ENCODE measurements at places on chromosomes 11 and 22.
A peak's percentile ranks its signal among the peaks of the same experiment; 100 is the strongest.

- H3K4me1 ChIP-seq = peaks cover 5% of the 10 kb centered on the region
- no peaks in the 10 kb centered on the region for H3K36me3 ChIP-seq
- no peak overlapping the region for H3K4me3 ChIP-seq
These were observed 136.0 kb downstream of the SERGEF start for GRCh38 chr11:17876827-17877226.

- no peak for DNase-seq
- H3K36me3 ChIP-seq = no peaks in the 10 kb centered on the region
- no peak overlapping the region for H3K27ac ChIP-seq
These were observed 963.6 kb downstream of the BRD1 start for GRCh38 chr22:48863965-48864528.

DNA sequence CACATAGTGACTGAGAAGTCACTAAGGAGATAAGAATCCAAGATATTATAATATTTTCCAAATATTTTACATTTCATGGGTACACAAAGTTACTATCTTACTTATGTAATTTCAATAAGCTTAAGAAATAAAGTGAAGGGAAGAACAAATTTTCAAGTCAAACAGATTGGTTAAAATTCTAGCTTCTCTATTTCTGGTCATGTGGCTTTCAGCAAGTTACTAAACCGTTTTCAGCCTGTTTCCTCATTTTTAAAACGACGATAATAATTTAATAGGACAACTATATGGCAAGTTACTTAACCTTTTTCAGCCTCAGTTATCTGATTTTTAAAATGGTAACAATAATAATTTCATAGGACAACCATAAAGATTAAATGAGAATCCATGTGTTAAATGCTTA, 15.6 kb downstream of the DCUN1D5 start:
- DNase-seq = no peak
- H3K27me3 ChIP-seq = no peaks in the 10 kb centered on the region
- no peak overlapping the region for H3K27ac ChIP-seq

DNA sequence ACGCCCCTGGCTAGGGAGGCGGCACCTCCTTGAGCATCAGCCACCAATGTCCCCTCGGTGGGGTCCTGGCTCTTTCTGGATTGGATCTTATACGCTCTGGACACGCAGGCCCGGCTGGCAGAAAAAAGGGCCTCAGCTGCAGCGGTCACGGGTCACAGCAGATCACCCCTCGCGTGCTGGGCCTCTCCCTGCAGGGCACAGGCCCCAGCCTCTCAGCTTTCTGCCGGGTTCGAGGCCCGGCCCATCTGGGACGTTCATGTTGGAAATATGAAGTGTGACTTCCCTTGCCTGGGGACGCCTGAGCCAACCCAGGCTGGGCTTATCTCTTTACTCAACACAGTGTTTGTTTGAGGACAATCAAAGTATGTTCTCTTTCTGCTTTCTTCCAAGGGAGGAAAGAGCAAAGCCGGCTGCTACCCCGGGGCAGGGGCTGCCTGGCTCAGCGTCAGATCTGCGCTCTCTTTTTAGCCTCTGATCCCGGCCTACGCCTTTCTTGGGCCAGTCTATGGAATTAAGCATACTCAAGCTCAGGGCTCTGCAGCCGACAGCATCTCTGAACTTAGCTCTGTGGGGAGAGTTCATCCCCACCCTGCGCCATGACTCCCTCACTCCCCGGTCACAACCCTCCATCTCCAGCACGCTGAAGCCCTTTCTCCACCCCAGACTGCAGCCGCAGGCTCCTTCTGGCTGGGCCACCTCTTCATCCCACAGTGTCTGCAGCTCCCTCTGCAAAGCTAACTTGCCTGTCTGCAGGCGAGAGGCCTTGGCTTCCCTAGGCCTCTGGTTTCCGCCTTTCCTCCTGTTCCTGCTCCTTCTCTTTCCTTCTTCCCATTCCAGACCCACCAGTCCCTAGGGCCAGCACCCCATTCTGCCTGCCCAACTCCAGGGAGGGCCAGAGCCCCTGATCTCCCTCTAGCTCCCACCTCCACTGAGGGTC, 38.8 kb downstream of the ADAMTS15 start:
- H3K27ac ChIP-seq = peak overlapping the region; percentile 63
- no peak for DNase-seq
- peaks cover 3% of the 10 kb centered on the region for H3K36me3 ChIP-seq
- no peaks in the 10 kb centered on the region for H3K27me3 ChIP-seq

DNA sequence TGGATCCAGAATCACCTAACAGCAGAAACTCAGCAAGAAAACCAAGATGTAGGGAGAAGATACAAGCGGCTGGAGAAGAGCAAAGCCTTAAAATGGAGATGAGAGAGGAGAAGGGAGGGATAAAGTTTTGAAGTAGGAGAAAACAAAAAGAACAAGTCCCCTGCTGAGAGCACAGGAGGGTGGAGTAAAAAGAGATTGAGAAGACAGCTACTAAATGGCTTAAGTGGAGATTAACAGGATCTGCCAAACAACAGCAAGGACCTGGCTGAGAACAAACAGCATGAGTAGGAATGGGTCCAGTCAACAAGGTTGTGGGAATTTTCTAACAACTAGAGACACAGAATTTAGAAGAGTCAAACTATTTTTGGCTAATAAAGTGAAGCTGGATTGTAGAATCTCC, 18.1 kb downstream of the BTG4 start:
- no peak for DNase-seq
- no peak overlapping the region for H3K27ac ChIP-seq
- H3K4me1 ChIP-seq = no peaks in the 10 kb centered on the region
- no peak overlapping the region for H3K4me3 ChIP-seq
- no peaks in the 10 kb centered on the region for H3K27me3 ChIP-seq
- H3K36me3 ChIP-seq = no peaks in the 10 kb centered on the region

DNA sequence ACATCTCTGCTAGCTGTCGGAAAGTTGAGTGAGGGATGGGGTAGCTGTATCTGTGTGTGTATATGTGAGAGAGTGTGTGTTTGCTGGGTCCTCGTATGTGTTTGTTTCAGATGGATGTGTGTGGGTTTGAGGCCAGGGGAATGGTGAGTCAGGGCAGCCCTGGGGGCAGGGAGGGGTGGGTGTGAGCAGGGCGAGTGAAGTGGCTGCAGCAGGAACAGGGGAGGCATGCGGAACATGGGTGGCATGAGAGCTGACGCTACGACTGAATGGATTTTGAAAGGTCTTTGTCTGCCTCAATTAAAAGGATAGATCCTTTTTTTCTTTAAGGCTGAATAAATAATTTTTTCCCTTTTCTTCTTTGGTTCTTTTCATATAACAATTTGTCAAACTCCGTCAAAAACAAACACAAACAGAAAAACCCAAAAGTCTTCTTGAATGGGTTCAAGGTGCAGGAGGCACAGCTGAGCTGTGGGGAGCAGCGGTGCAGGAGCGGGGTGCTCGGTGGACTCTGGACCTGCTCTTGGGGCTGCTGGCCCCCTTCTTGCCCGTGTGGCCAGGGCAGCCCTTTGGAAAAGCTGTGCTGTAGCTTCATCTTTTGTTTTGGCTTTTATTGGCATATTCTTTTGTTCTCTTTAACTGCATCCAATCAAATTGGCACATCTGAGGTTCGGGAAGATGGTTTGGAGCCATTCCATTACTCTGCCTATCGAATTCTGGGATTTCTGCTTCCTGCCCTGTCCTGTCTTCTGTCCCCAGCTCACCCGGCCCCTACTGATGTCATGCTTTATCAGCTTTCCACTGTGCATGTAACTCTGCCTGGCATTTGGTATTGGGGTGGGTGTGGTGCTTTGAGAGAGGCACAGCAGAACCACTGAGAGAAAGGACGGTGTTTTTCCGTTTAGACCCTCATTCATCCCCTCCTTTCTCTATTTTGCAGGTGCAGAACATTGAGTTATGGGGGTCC, 80.1 kb downstream of the ADAMTS15 start:
- no peaks in the 10 kb centered on the region for H3K36me3 ChIP-seq
- H3K27ac ChIP-seq = no peak overlapping the region
- H3K4me1 ChIP-seq = peaks cover 19% of the 10 kb centered on the region
- H3K4me3 ChIP-seq = no peak overlapping the region
- no peaks in the 10 kb centered on the region for H3K27me3 ChIP-seq
- DNase-seq = no peak

GRCh38 chr11:64764040-64764611, 4.4 kb upstream of the PYGM start:
- H3K4me3 ChIP-seq = no peak overlapping the region
- peaks cover 71% of the 10 kb centered on the region for H3K36me3 ChIP-seq
- DNase-seq = peak; percentile 39

- H3K36me3 ChIP-seq = no peaks in the 10 kb centered on the region
- H3K27me3 ChIP-seq = peaks cover 39% of the 10 kb centered on the region
- peaks cover 27% of the 10 kb centered on the region for H3K4me1 ChIP-seq
These were observed 1.6 kb upstream of the ADAMTS8 start for GRCh38 chr11:130429983-130430382.

- DNase-seq = no peak
- no peak overlapping the region for H3K4me3 ChIP-seq
- H3K27ac ChIP-seq = no peak overlapping the region
- H3K27me3 ChIP-seq = no peaks in the 10 kb centered on the region
- H3K4me1 ChIP-seq = peaks cover 23% of the 10 kb centered on the region
These were observed 6.6 kb upstream of the MRGPRG start for GRCh38 chr11:3225159-3225758.

- peaks cover 3% of the 10 kb centered on the region for H3K4me1 ChIP-seq
- H3K4me3 ChIP-seq = no peak overlapping the region
- H3K27me3 ChIP-seq = peaks cover 4% of the 10 kb centered on the region
- no peaks in the 10 kb centered on the region for H3K36me3 ChIP-seq
- no peak for DNase-seq
- H3K27ac ChIP-seq = no peak overlapping the region
These were observed 96.4 kb upstream of the PARVA start for GRCh38 chr11:12280838-12281565.

- no peak overlapping the region for H3K4me3 ChIP-seq
- no peaks in the 10 kb centered on the region for H3K27me3 ChIP-seq
- H3K4me1 ChIP-seq = peaks cover 3% of the 10 kb centered on the region
- no peak overlapping the region for H3K27ac ChIP-seq
- H3K36me3 ChIP-seq = peaks cover 14% of the 10 kb centered on the region
These were observed 36.7 kb downstream of the CAPN1 start for GRCh38 chr11:65218446-65218845.

DNA sequence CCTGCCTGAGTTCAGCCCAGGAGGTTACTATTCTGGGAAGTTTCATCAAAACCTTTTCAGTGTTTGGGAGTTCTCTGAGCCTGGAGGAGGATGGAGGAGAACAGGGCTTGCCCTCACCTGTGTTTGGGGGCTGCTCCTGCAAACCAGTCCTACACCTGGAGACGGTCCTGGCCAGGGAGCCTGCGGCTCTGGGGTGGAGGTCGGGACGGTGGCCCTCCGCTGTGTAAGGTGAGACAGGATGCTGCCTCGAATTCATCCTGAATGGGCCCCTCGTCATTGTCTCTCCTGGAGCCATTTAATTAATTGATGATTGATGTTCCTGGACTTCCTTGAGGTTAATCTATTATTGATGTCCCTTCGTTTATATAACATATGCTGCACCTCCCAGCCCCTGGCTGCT, 6.3 kb downstream of the DAGLA start:
- DNase-seq = no peak
- H3K4me3 ChIP-seq = no peak overlapping the region
- peaks cover 82% of the 10 kb centered on the region for H3K4me1 ChIP-seq
- H3K27ac ChIP-seq = no peak overlapping the region

DNA sequence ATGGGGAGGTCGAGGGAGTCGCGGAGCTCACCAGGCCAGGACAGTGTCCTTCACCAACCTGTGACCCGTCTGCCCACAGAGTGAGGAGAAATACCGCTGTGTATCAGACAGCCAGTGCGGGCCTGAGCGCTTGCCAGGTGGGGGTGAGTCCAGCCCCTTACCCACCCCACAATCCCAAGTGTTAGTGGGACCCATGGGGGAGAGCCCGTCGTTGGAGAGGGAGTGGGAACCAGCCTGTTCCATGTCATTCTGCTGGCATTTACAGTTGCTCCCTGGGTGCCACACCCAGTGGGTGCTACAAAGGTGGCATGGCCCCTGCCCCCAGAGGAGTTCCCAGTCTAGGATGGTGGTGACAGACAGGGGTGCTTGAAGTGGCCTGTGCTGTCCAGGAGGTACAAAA, 9.2 kb downstream of the P2RX3 start:
- H3K4me1 ChIP-seq = peaks cover 8% of the 10 kb centered on the region
- no peak for DNase-seq
- H3K36me3 ChIP-seq = no peaks in the 10 kb centered on the region
- H3K27ac ChIP-seq = no peak overlapping the region
- H3K4me3 ChIP-seq = no peak overlapping the region
- H3K27me3 ChIP-seq = no peaks in the 10 kb centered on the region

- H3K36me3 ChIP-seq = peaks cover 5% of the 10 kb centered on the region
- DNase-seq = no peak
- no peaks in the 10 kb centered on the region for H3K27me3 ChIP-seq
- H3K4me1 ChIP-seq = peaks cover 5% of the 10 kb centered on the region
These were observed 60.9 kb upstream of the EIF3D start for GRCh38 chr22:36589856-36590255.

DNA sequence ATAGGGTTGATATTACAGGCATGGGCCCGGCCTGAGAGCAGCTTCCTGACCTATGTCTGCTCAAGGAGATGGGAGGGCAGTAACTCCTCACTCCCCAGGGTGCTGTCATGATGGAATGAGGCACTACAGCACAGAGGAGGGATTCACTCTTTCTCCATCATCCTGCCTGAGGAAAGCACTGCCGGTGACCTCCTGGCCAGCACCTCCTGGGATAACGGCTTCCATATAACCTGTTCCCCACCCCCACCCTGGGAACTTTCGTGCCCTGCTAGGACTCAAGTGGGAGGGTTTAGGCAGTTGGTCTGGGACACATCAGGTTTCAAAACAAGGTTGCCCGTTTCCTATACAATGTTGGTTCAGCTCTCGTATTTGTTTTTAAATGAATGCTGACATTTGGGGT, 42.7 kb upstream of the MN1 start:
- H3K4me3 ChIP-seq = no peak overlapping the region
- DNase-seq = no peak
- no peaks in the 10 kb centered on the region for H3K27me3 ChIP-seq
- peaks cover 5% of the 10 kb centered on the region for H3K36me3 ChIP-seq
- peaks cover 26% of the 10 kb centered on the region for H3K4me1 ChIP-seq
- no peak overlapping the region for H3K27ac ChIP-seq

DNA sequence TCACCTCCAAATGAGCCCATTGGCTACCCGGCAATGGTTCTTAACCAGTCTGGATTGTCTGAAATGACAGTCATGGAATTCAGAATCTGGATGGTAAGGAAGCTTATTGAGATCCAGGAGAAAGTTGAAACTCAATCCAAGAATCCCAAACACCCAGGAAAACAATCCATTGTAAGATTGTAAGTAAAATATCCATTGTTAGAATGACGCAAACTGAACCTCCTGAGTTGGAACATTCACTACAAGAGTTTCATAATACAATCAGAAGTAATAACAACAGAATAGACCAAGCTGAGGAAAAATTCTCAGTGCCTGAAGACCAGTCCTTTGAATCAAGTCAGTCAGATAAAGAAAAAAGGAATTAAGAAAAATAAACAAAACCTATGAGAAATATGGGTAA, 22.1 kb downstream of the OR8G5 start:
- H3K4me1 ChIP-seq = no peaks in the 10 kb centered on the region
- no peak for DNase-seq
- H3K27ac ChIP-seq = no peak overlapping the region
- no peak overlapping the region for H3K4me3 ChIP-seq
- H3K36me3 ChIP-seq = no peaks in the 10 kb centered on the region

GRCh38 chr22:47619631-47620030, 857.2 kb downstream of the TBC1D22A start:
- no peak overlapping the region for H3K27ac ChIP-seq
- H3K4me1 ChIP-seq = peaks cover 19% of the 10 kb centered on the region
- no peak overlapping the region for H3K4me3 ChIP-seq

GRCh38 chr22:26579331-26579886, 10.5 kb downstream of the TPST2 start:
- no peak overlapping the region for H3K4me3 ChIP-seq
- DNase-seq = no peak
- peaks cover 2% of the 10 kb centered on the region for H3K36me3 ChIP-seq
- no peak overlapping the region for H3K27ac ChIP-seq
- H3K4me1 ChIP-seq = no peaks in the 10 kb centered on the region
- H3K27me3 ChIP-seq = no peaks in the 10 kb centered on the region
